GM10248 (cell line): ENCODE measurements at places on chromosomes 16 and 17.

DNA sequence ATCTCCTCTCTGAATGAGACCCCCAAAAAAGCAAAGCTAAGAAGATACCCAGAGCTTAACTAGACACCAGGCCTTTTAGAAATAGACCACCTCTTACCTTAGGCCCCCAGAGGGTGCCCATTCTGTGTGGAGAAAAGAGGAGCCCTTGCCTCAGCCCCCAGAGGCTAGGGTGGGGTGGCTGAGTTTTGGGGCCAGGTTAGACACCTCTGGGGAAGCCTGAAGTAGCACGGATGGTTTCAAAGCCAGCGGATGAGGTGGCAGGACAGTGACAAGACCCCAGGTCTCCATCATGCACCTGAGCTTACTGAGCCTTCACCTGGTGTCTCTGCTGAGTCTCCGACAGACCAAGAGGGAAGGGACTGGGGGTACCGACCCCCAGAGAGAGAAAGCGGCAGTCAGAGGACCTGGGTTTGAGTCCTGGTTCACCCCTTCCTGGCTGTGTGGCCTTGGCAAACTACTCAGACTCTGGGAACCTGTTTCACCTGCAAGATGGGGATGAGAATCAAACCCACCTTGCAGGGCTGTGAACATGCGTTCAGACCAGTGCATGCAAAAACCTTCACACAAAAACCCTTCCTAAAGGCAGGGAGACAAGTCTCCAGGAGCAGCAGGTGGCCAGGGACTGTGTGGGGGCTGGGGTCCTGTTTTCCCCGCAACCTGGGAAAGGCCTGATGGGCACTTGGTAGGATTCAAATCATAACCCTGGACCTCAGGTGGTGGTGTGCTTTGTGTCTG lies 7.7 kb downstream of the SCGB1C2 start:
- DNase-seq: no peak

GRCh38 chr17:74362810-74363498 lies 1.3 kb upstream of the BTBD17 start:
- DNase-seq: no peak

- no peak for DNase-seq
Observed at GRCh38 chr17:17761894-17762743, 74.7 kb downstream of the SREBF1 start.

- DNase-seq: no peak
Observed at GRCh38 chr16:72947379-72948237, 100.3 kb downstream of the ZFHX3 start.

- no peak for DNase-seq
Observed at GRCh38 chr17:54944796-54945195, 23.7 kb downstream of the COX11 start.

DNA sequence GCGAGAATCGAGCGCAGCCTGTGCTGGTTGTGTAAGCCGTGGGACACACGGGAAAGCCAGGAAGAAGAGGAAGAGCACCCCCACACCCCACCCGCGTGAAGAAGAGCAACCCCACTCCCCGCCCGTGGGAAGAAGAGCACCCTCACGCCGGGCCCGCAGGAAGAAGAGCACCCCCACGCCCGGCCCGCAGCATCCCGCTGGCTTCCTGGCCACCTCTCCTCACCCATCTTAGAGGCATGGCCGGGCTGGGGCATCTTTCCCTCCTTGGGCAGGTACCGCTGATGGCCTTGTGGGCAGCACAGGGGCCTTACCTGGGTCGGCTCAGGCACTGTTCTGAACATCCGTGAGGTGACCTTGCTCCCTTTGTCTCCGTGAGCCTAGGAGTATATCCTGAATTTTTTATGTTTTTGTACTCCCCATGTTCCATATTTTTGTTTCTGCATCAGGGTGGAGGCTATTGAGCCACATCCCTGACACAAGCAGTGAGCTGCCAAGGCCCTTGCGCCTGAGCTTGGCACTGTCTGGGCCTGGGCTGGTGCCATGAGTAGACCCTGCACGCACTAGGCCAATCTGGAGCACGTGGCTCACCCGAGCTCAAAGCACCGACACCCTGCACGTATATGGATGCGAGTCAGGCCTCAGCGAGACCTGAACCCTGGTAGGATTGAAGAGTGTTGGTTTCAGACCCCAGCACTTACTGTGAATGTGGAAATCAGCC lies 71.4 kb upstream of the KCTD5 start:
- DNase-seq: no peak

- DNase-seq: no peak
Observed at GRCh38 chr17:55462234-55462633, 40.6 kb upstream of the MMD start.

DNA sequence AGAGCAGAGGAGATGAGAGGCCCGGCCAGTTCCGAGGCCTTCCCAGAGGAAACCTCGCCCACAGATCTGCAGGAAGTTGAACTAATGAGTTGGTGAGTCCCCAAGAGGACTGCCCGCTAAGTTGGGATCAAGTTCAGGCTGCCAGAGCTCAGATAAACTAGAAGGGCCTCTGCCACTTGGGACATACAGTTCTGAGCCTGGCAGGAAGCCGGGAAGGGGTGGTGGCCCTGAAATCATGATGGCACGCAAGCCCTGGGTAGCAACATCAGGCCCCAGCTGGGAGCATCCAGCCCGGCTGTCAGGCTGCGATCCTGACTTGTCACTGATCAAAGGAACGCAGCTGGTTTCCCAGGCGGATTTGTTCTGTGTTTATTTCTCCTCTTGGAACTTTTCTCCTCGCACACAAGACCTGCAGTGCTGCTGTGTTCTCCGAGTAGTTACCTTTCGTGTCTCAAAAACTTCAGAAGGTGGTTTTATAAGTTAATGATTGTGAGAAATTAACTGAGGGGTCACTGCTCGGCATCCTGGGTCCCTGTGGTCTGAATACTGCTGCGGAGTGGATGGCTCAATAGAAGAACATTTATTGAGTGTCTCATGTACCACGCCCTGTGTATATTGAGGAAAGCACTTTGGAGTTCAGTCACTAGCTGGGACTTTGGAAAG lies 8.0 kb upstream of the WFDC1 start:
- DNase-seq: no peak

GRCh38 chr16:71467810-71468209 lies 5.8 kb upstream of the ZNF23 start:
- peak; percentile 42 for DNase-seq

- no peak for DNase-seq
Observed at GRCh38 chr16:86410081-86410480, 100.2 kb upstream of the FOXF1 start.

GRCh38 chr16:65547772-65548446 lies 426.0 kb upstream of the CDH11 start:
- no peak for DNase-seq

GRCh38 chr17:77400445-77400870 lies 259.7 kb downstream of the SEC14L1 start:
- peak; percentile 82 for DNase-seq

DNA sequence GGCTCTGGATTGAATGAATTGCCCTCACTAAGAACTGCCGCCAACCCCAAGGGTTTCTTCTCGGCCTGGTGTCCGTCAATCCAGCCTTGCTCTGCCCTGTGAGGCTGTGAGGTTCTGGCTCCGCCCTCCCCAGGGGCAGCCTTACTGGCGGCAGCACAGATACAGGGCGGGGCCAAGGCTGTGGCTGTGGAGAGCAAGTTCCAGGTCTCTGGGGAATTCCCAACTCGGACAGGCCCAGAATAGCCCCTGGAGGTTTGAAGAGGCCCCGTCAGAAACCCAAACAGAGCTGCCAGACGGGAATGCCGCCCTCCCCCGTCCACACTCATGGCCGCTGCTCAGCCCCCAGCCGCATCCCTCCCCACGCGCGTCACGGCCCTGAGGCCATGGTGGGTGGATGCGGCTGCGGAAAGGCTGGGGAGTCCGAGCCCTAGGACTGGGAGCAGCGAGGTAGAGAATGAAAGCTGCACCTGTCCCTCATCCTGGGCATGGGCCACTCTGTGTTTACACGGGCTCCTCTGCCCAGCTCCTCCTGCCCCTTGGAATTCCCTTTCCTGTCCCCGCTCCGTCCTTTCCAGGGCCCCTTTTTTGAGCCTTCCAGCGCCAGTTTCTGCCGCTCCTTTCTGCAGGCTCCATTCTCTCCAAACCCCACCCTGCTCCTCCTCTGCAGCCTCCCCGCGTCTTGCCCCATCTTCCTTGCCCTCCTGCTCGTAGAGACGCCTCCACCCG lies 660 bp upstream of the PRRT2 start:
- DNase-seq: peak; percentile 89

- peak; percentile 93 for DNase-seq
Observed at GRCh38 chr17:81733507-81734404, 21.7 kb downstream of the SLC25A10 start.

GRCh38 chr16:25060920-25061319 lies 45.8 kb upstream of the ARHGAP17 start:
- DNase-seq: peak; percentile 45

DNA sequence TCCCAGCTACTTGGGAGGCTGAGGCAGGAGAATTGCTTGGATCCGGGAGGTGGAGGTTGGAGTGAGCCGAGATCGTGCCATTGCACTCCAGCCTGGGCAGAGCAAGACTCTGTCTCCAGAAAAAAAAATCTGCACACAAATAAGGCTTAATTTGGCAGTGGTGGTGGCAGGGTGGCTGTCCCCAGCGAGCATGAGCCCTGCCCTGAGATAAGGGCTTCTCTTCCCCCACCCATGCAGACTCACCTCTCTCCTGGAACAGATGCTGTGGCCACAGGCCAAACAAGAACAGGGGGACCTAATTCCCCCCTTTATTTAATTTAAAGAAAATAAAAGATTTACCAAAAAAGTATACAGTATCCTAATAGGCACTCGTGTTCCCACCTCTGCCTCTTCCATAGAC lies 157.2 kb downstream of the RAB11FIP4 start:
- no peak for DNase-seq

DNA sequence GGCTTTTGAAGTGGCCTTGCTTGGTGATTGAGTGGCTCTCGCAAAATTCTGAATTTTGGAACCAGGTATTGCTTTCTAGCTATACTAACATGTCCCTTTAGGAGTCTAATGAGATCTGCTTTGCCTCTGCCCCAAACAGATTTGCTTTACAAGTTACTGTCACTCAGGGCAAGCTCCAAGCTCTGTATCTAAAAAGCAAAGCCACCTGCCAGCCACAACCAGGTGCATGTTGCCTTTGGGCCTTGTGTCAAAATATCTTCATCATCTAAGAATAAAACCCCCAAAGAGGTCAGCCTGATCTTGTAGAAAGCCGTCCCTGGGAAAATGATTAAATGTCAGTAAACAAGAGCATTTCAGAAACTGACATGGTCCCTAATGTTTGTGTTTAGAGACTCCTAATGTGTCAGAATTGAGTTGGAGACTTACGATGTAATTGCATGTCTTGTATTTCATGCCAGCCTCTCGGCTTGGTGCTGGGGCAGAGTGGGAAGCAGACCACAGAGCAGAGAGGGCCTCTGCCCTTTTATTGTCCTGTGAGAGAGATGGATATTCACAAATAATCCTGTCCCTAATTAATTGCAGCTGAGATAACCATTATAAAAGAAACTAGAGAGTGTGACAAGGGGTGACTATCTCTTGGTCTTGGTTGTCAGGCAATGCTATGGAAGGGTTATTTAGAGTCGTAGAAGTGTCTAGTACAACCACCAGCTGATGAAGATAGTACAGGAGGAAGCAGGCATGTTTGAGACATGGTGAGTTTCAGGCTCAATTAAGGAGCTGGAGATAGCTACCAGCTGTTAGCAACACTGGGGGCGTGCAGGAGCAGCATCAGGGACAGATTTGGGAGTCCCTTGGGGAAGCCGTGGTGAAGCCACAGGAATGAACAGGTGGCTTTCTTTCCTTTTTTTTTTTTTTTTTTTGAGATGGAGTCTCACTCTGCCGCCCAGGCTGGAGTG lies 90.7 kb downstream of the PITPNC1 start:
- peak; percentile 52 for DNase-seq

GRCh38 chr16:81786321-81786720 lies 7.2 kb downstream of the PLCG2 start:
- no peak for DNase-seq

- no peak for DNase-seq
Observed at GRCh38 chr17:62822080-62822904, 14.2 kb upstream of the MARCHF10 start.

- DNase-seq: no peak
Observed at GRCh38 chr16:84459941-84460405, 44.5 kb downstream of the MEAK7 start.

GRCh38 chr17:21330436-21331160 lies 45.6 kb upstream of the KCNJ12 start:
- DNase-seq: no peak

DNA sequence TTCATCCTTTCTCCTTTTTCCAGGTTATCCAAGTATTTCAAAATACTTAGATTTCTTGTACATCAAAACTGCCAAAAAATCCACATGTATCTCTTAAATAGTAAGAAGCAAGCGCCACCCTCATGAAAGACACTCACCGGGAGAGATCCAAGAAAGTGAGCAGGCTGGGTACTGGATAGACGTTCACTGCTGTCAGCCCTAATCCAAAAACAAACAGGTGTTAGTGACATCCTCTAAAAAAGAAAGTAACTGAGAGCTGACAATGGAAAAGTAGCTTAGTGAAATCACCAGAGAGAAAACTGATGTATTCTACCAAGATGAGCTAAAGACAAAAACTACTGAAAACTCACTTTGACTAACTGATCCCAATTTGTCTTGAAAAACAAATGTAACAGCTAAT lies 46.1 kb downstream of the MARVELD3 start:
- DNase-seq: no peak

DNA sequence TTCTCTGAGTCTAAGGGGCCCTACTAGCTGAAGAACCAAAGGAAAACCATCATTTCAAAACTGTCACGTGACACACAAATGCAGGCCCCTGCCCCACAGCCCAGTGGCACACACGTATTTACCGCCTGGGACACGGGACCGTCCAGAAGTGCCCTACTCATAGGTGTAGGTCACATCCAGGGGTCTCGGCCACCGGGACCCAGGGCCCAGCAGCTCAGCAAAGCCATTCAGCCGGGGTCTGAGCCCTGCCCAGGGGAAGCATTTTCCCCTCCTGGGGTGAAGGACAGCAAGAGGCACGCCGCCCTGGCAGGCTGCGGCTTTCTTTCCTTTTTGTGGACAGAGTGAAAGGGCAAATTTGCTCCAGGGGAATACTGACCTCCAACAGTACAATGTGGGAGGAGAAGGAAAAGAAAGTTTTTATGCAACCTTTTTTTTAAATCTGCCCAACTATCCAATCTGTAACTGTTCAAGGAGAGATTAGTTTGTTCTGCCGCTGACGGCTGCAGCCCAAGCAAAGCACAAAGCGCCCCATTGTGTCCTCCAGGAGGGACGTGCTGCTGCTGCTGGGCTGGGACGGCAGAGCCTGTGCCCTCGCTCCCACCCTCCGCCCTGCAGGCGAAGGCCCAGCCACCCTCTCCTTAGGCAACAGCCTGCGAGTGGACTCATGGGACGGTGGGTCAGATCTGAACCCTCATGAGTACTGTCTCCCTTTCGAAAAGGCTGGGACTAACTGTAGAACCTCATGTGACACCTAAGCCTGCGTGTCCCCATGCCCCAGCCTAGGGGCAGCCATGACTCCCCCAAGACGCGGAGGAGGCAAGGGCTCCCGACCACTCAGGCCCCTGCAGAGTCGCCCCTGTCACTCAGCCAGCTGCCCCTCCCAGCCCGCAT lies 21.3 kb downstream of the SLC7A5 start:
- DNase-seq: no peak

DNA sequence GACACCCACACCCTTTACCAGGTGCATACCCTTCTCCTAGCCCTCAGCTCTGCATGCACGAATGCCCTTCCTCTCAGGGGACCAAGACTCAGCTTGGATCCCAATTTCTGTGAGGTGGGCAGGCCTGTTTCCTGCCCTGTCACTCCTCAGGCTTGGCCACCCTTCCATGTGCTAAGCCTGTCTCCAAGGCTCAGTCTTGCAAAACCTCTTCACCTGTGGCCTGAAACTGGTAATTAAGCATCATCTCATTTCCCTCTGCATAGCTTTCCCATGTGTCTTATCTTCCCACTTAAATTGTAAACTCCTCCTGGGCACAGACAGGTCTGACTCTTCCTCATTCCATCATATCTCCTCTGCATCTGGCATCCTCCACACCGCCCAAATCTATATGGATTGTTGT lies 31.0 kb upstream of the SMPD3 start:
- no peak for DNase-seq
